H4 (cell line): ENCODE measurements at places on chromosomes 6 and 20. TPM values are rescaled to one million over a fixed set of nuclear protein-coding genes. Genes with fewer than 3 reads are reported as not detected.

DNA sequence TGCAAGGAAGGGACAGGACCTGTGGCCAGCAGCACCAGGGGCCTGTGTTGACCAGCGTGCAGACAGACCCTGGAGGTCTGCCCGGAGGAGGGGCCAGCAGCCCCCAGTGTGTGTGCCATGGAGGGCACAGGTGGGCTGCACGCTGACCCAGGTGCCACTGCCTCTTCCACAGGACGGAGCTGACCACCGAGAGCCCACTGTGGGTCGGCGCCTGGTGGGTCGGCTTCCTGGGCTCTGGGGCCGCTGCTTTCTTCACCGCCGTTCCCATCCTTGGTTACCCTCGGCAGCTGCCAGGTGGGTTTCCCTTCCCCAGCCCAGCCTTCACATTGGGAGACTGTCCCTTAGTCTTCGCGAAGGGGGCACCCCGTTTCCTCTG, 17.9 kb downstream of the SLCO4A1 start:
- DNase-seq: no peak

DNA sequence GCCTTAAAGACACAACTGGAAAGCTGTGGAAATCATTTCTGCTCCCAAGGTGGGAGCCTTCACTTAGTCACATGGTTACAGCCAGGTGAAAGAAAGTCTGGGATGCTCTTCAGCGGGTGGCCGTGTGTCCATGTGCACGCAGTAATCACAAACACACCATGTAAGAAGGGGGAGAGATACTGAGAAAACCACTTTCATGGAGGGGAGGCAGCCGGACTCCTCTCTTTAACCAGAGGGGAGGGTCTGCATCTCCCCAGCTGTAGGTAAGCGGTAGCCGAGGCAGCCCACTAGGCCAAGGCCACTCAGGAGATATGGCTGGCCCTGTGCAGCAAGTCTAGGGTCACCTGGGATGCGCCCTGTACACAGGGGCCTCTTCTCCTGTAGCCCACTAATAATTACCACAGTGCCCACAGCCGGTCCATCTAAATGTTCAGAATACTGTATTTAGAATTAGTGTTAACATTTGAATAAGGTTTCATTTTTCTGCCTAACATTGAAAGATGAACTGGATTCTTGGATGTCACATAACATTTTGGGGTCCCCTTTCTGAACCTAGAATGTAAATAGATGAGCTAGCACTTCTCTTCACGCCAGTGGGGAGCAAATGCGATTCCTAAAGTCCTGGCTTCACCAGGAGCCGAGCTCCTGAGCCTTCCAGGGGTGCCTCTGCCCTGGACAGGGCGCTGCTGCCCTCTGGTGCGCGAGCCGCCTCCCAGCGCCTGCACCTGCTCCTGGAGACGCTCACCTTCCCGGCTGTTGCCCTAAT, 15.9 kb downstream of the GPR31 start:
- DNase-seq: no peak

GRCh38 chr20:62285722-62286121, 17.1 kb upstream of the ADRM1 start:
- no peak for DNase-seq

- DNase-seq: no peak
Measured at GRCh38 chr6:100876251-100876650, 4.9 kb downstream of the ASCC3 start.

Gene BPIFB4
- not detected in 2 replicates for total RNA-seq

Gene ZNF512B
- 2.2 and 4.4 TPM in 2 replicates for total RNA-seq

Gene DCDC2
- 0.02 TPM in 1 of 2 replicates, not detected in the other for total RNA-seq
